ENCODE measurements at places on chromosomes 6 and 20.

DNA sequence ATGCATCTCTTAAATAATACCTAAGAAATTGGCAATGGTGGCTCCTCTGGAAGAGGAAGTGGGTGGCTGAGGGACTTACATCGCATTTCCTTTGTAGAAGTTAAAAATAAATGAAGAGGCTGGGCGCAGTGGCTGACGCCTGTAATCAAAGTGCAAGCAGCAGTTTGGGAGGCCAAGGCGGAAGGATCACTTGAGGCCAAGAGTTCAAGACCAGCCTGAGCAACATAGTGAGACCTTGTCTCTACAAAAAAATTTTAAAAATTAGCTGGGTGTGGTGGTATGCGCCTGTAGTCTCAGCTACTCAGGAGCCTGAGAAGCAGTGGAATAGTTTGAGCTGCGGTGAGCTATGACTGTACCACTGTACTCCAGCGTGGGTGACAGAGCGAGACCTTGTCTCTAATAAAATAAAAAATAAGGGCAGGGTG lies 12.2 kb upstream of the NCOA3 start:
- DNase-seq = no peak

DNA sequence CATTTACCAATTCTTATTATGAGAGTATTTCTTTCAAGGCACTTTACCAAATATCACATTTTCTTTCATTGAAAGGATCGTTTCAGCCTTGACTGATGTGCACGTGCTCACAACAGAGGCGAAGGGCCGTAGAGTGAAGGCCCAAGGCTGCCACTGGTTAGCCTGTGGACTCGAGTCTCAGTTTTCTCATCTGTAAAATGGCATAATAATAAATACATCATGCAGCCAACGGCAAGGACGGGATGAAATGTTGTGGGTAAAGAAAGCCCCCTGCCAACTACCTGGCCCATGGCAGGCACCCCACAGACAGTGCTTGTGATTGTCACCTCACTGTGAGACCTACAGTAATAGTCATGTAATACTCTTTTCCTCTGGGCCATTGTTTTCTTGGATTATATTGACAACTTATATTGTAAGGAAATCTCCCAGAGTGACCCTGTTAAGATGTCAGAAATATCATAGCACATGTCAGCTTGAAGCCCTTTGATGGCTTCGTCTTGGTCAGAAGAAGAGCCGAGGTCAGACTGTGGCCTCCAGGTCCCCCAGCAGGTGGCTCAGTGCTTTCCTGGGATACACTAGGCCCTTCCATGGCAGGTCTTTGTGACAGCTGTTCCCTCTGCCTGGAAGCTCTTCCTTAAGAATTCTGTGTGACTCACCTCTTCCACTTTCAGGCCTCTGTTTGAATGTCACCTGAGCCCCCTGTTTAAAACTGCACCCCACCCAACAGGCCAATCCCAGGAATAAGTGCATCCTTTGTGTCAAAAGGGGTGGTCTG lies 36.3 kb downstream of the FAM50B start:
- DNase-seq = no peak

DNA sequence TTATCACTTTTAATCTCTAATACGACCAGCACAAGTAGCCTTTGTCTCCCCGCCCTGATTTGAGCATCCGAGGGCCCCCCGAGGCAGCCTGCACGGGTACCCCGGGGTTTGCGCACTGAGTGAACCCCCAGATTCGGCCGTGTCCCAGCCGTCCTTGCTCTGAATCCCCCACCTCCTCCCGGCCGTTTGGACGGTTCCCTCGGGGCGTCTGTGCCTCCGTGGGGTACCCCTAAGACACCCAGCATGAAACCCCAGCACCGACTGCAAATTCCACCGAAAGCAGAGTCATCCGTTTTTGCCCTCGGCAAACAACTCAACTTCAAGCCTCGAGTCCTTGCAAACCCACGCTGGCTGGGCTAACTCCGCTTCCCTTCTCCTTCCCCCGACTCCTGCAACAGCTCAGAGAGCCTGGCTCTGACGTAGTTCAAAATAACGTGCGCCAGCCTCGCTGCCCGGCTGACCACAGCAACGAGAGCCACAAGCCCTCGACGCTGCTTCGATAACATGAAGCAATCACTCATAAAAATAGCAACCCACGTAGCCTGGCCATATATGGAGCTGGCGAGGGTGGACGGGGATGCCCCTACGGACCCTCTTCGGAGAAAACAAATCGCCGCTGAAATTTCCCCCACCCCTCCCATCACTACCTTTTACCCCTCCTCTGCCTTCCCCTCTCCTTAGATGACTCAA lies 764 bp upstream of the SNAP25 start:
- DNase-seq = peak; percentile 86

GRCh38 chr20:49037962-49038387 lies 8.1 kb upstream of the CSE1L start:
- no peak for DNase-seq

DNA sequence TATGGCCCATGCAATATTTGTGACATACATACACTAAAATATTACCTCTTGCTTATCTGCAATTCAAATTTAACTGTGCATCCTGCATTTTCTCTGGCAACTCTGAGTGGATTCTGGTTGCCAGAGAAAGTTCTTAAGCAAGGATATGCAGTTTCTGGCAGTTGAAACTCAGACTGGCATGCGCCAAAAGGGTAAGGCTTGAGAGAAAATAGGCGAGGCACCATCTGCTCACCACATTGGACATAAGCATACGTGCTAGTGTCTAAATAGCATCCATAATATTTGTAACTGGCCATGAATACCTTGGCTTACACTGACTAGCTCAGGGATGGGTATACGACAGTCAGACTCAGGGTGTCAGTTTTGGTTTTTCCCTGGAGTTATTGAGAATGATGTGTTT lies 465.1 kb downstream of the DOK5 start:
- DNase-seq = no peak

DNA sequence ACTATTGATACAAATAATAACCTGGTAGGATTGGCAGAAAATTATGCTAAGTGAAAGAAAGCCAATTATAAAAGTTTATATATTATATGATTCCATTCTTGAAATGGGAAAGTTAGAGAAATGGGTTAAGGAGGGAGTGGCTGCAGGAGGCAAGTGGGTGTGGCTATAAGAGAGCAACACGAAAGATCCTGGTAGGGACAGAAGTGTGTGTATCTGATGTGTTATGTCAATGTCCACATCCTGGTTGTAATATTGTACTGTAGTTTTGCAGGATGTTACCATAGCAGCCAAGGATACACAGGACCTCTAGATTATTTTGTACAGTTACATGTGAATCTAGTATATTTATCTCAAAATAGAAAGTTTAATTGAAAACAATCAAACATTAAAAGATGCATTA lies 46.8 kb downstream of the SNX5 start:
- DNase-seq = no peak

DNA sequence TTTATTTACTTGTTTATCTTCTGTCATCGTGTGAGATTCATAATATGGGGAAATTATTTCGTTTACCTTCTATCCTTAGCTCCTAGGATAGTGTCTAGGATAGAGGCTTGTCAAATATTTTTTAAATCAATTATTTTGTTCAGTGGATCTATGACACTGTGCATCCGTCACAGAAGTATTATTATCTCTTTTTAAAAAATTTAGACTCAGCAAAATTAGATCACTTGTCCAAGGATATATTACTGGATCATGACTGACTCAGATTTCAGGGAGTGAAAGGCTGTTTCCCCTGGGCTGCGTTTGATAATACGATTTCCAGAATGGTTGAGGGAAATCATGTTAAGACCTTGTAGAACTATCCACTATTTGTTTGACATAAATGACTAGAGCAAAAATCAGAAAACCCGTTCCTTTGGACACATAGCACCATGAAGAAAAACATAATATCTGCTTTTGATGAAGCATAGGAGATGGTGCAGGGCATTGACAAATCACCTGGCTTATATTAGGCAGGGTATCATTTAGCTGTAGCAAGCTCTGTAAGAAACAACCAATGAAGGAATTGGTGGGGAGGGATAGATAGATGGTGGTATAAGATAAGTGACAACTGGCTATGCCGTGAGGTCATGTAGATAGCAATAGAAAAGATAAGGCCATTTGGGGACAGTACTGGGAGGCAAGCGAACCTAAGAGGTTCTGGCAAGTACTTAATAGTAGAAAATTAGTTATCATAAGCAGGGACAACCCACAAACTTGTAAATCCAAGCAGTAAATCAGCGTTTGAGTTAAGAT lies 465.2 kb upstream of the MAN1A1 start:
- no peak for DNase-seq

DNA sequence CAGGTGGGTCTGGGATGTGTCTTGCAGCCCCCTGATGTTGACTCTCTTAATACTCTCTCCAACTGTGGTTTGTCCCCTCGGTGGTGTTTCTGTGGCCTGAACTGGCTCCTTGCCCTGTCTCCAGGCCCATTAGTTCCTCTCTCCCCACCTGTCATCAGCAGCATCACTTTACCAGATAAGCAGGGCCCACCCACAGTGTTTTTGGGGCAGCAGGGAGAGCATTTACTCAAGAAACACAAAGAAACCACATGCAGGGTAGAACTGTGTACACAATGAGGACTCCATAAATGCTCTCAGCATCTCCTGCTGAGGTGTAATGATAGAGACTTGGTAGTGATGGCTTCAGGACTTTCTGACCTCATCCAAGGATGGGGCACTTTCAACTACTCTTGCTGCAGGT lies 20.2 kb upstream of the MRPS18A start:
- no peak for DNase-seq
